ENCODE measurements at places on chromosomes 1 and 21.

DNA sequence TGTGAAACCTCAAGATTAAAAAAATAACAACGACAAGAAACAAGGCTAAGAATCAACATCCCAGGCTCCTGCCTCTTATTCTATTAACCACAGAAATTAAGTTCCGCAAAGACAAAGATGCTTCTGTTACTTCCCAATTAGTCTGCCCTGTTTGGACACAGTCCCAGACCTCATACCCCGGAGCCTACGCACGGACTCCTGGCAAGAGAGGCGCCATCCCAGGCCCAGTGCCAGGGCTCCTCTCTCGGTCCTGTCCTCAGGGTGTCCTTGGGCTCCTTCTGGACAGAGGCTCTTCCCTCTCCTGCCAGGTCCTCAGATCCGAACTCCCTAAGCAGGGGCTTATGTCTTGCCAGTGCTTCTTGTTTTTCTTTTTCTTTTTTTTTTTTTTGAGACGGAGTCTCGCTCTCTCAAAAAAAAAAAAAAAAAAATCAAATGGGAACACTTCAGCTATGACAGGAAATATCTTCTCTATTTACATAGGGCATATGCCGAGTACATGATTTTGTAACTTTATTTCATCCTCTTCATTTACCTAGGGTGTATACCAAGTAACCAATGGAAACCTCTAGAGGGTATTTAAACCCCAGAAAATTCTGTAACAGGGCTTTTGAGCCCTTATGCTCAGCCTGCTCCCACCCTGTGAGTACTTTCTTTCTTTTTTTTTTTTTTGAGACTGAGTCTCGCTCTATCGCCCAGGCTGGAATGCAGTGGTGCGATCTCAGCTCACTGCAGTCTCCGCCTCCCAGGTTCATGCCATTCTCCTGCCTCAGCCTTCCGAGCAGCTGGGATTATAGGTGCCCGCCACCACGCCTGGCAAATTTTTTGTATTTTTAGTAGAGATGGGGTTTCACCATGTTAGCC is 11.7 kb upstream of the ENO1 start:
- peak; percentile 44 for DNase-seq

GRCh38 chr1:204672482-204673121 is 12.9 kb downstream of the LRRN2 start:
- DNase-seq, result no peak

DNA sequence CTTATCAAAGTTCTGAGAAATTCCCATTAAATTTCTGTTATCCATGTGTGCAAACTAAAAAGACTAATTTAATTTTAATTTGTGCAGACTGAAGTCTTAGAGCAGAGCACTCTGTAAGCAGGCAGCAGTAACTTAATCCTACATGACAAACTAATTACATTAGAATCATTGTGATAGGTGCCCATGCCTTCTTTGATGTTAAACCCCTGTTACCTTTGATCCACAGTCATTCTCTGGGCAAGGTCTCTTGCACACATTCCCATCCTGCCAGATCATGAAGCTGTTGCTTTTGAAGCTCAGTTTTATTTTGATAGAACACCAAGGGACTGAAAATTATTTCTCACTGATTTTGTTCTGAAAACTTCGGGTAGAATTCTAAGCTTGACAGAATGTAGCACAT is 77.2 kb downstream of the BCAR3 start:
- DNase-seq, result no peak

DNA sequence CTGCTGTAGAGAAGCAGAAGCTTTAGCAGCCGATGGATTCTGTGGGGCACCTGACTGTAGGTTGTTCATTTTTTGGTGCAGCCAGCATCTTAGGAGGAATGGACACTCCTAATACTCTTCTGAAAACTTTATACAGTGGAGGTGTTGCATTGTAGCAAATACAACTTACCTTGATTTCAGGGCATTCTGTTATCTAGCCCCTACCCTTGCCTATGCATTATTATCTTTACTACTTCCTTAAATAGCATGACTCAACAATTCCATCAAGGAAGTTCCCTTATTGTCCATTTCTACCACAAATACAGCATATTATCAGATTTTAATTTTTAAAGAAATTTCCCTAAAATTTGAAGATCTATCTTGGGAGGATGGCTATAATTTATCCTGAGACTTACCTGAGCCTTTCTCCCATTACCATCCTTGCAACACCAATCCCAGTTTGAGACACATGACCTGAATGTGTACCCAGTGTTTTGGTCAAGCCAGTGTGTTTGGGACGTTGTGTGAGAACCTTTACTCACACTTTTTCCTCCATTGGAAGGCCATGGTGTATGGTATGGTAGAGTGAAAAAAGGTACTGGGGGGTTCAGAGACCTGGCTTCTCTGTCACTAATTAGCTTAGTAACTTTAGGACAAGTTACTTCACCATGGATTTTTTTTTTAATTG is 9.2 kb downstream of the POU2F1 start:
- no peak for DNase-seq

DNA sequence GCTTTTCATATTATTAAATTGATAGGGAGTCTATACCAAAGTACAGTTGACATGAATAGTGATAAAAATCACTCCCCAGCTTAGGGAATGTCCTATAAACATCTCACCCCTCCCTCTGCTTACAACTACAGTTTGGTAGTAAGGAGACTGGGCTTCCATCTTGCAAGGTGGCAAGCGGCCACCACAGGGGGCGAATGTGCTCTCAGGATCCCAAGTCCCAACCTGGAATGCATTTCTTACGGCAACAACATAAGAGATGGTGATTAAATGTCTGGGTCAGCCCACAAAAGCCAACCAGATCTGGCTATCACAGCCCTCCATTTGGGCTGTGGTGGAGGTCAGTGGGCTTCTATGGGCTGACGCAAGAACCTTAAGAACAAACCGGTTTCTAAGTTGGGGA is 68.0 kb downstream of the SMYD2 start:
- no peak for DNase-seq
